ENCODE measurements at places on chromosomes 5 and 9. TPM values are rescaled to one million over a fixed set of nuclear protein-coding genes. Genes with fewer than 3 reads are reported as not detected.

DNA sequence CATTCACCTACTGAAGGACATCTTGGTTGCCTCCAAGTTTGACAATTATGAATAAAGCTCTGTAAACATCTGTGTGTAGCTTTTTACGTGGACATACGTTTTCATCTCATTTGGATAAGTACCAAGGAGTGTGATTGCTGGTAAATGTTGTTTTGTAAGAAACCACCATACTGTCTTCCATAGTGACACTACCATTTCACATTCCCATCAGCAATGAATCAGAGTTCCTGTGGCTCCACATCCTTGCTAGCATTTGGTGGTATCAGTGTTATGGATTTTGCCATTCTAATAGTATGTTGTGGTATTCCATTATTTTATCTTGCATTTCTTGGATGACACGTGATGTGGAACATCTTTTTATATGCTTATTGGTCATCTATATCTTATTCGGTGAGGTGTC is 78.4 kb upstream of the RASGRF2 start:
- DNase-seq = no peak
- no peaks in the 10 kb centered on the region for H3K27me3 ChIP-seq
- H3K4me1 ChIP-seq = no peaks in the 10 kb centered on the region
- 0 out of 2 replicates have a peak, but pooled peaks cover 5% of the 10 kb centered on the region for H3K36me3 ChIP-seq

Gene C5orf58
- total RNA-seq = not detected

DNA sequence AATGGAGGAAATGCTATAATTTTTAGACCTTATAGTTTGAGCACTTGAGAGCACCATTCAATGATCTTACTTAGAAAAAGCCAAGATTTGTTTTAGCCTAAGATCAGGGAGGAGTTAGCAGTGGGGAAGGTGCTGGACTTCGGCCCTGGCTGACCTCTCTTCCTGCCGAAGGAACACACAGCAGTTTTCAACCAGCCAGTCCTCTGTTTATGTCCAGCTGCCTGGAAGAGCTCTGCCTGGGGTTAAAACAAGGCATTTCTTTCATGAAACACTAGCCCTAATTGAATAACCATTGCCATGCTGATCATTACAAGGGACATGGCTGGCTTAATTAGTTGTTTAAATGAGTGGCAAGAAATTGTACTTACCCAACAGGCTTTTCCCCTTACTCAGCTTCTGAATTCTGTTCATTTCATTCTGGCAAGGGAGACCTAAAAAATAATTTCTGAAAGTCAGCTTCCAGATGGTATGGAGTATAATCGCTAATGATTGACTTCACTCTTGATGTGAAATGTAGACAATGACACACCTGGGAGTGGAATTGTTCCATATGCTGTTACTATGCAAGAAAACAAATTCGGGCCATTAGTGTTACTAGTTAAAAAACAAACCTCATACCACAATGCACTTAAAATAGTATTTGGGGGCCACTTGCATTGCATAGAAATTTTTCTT is 514.2 kb downstream of the SPOCK1 start:
- no peaks in the 10 kb centered on the region for H3K36me3 ChIP-seq
- DNase-seq = no peak
- H3K4me1 ChIP-seq = no peaks in the 10 kb centered on the region
- H3K27me3 ChIP-seq = no peaks in the 10 kb centered on the region
- no peak overlapping the region for H3K27ac ChIP-seq

Gene ADRB2
- 0.11 TPM for total RNA-seq

Gene LURAP1L
- 0.80 TPM for total RNA-seq

- H3K4me3 ChIP-seq = no peak overlapping the region
- H3K4me1 ChIP-seq = no peaks in the 10 kb centered on the region
- no peaks in the 10 kb centered on the region for H3K36me3 ChIP-seq
- no peaks in the 10 kb centered on the region for H3K27me3 ChIP-seq
These were observed 548.4 kb downstream of the LRRC70 start for GRCh38 chr5:63127054-63127453.
